Naive thymus-derived CD4-positive, alpha-beta T cell (primary cell): ENCODE measurements at places on chromosomes 5 and 9.

DNA sequence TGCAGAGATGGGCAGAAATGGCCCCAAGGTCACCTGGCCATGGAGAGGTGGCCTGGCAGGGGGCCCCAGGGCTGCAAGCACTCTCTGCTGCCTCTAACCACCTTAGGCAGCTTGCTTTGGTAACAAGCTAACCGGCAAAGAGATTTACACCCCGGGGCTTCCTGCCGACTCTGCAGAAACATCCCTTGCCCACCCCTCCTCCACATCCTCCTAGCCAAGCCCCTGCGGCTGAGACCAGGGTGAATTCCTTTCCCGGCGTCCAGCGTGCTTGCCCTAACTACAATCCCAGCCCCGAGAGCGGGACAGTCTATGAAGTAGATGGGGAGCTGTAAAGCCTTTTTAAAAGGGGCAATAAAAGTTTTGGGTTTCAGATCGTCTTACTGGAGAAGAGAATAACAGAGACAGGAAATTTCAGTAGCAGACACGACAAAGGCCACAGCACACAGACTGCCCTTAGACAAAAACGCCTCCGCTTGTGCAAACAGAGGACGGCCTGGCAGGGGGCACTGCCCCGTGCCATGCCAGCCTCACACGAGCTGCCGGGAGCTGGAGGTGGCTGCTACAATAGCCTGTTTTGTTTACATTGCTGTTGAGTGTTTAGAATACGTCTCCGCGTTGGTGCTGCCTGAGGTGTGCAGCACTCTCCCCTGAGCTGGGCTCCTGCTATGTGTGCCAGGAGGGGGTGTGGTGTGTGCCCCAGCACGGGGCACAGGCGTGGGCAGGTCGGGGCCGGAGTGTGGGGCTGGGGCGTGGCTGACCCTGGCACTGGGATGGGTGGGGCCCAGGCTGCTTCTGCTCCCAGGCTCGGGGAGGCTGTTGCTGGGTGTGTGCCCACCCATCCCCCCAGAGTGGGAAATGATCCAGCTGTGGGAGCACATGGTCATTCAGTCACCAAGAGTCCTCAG is 15.3 kb downstream of the MYMK start:
- no peak for DNase-seq

DNA sequence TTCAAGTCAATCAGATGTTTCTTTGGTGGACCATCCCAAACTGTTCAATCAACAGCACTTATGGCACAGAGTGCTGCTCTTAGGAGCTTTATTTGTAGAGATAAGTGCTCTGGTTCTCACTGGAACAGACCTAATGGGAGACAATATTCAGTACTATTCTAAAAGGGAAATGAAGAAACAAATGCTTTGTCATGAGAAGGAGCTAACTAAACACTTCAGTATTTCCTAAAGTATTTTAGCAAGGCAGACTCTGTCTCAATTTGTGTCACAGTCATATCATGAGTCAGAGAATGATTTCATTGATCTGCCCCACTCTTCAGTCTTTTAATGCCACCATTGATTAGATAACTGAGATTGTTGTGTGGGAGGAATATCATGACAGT is 175.3 kb downstream of the SLF1 start:
- DNase-seq, result no peak

DNA sequence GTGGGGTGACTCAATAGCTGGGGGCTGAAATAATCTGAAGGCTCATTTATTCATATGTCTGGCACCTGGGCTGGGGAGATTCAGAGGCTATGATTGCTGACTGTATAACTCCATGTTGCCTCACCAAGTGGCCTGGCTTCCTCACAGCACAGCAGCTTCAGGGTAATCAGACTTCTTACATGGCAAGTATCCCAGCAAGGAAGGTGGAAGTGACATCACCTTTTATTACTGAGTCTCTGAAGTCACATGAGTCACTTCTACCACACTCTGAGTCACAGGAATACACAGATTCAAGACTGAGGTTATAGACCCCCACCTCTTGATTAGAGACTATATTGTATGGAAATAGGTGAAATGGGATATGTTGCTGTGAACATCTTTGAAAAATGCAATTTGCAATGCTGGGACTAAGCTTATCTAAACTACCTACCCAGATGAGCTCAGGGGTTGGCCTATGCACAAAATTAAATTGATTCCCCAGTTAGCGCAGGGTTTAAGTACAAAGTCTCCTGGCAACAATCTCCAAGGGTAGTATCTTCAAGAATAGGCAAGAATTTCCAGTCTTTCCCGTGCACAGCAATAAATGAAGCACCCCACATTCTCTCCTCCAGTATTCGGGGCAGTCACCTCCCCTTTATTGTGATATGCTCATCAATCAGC is 553.1 kb downstream of the LRRC70 start:
- no peak for DNase-seq

DNA sequence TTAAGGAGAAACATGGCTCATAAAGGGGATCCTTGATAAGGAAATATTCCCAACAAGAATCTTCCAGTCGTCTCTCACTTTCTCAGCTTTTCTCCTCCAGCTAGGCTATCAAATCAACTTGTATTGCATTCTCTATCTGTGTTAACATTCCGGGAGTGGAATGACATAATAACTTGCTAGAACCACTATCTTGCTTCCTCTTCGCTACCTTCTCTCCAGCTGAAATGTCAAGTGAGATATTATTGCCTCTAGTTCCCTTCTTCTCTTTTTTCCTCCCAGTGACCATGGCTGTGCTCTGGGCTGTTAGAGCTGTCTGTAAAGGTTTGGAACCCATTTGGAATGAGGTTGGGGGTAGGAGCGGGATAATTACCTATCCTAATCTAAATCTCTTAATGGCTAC is 1329.5 kb upstream of the WWC1 start:
- no peak for DNase-seq

GRCh38 chr5:62698756-62699155 is 120.1 kb downstream of the LRRC70 start:
- no peak for DNase-seq

- DNase-seq, result no peak
These were observed 7.4 kb downstream of the REEP5 start for GRCh38 chr5:112914584-112914983.

DNA sequence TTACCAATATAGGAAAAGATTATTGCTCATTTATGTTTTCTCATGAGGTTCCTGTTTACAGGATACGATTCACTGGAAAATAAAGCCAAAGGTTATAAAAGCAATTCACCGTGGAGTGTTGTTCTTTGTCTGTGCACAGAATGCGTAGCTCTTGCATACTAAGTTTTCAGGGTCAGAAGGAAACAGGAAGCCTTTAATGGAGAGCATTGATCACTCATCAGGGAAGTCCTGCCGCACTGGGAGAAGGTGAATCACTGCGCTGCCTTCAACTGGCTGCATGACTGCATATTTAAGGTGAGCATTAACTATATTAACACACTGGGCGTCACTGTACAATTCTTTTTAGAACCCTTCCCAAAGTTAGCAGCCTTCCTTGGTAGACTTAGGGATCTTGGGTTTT is 74.1 kb upstream of the SYK start:
- no peak for DNase-seq

- DNase-seq, result no peak
These were observed 11.4 kb upstream of the ARSI start for GRCh38 chr5:150313921-150314716.

- no peak for DNase-seq
These were observed 69.8 kb upstream of the IRX4 start for GRCh38 chr5:1952444-1953099.
